HS-27A (cell line): ENCODE measurements at places on chromosomes 2 and 18.
A peak's percentile ranks its signal among the peaks of the same experiment; 100 is the strongest.

GRCh38 chr18:69081846-69082245, 284.0 kb downstream of the CCDC102B start:
- no peak for DNase-seq

GRCh38 chr2:126995621-126996377, 97.1 kb downstream of the TEX51 start:
- DNase-seq, result no peak

GRCh38 chr2:132621131-132621875, 48.7 kb downstream of the LYPD1 start:
- no peak for DNase-seq

- DNase-seq, result no peak
Observed at GRCh38 chr2:102055346-102055990, 63.7 kb downstream of the IL1R2 start.

DNA sequence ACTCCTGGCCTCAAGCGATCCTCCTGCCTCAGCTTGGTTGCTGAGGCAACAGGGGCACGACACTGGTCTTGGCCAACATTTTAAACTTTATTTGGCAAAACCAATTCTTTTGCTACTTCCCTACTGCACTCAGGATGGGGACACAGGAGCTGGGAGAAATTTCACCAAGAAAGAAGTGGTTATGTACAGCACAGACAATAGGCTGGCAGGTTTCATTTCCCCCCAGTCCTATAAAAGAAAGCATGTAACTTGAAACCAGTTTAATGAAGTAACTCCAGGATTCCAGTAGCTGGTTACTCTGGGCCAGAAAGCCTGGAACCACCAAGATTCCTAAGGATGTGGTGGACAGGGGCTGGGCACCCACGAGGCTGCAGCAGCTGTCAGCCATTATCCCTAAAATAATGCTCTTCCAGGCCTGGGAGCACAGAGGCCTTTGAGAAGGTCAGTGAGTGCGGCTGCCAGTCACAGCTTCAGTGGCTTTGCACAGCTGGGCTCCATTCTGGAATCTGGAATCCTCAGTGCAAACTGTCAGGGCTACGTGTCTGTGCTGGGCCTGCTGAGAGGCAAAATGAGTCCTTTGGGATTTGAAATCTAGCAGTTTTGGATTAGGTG, 142.3 kb upstream of the ITGA6 start:
- peak; percentile 33 for DNase-seq

- DNase-seq, result no peak
Observed at GRCh38 chr2:198811198-198811597, 646.5 kb downstream of the SATB2 start.
